Progenitor cell of endocrine pancreas (in vitro differentiated cells): ENCODE measurements at places on chromosomes 12 and 14.

GRCh38 chr12:50901685-50902113 is 50.6 kb upstream of the HIGD1C start:
- DNase-seq = no peak

DNA sequence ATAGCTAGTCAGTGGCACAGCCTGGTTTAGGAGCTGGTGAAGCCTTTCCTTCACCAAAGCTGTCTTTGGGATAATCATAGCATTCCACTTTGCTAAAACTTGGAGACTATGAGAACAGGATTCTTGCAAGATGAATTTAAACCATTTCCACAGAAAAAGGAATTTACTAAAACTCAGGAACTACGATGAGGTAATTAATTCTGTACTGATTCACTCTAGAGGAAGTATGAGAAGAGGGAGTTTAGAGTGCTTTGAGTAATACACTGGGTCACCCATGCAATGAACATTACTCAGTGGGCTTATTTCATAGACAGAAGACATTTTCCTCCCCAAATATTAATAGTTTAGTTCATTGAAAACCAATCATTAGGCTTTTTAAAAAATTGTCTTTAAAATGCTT is 73.0 kb downstream of the RMST start:
- no peak for DNase-seq

GRCh38 chr14:57816568-57817284 is 49.2 kb downstream of the SLC35F4 start:
- no peak for DNase-seq

GRCh38 chr12:80837342-80837978 is 100.3 kb downstream of the LIN7A start:
- DNase-seq = no peak

DNA sequence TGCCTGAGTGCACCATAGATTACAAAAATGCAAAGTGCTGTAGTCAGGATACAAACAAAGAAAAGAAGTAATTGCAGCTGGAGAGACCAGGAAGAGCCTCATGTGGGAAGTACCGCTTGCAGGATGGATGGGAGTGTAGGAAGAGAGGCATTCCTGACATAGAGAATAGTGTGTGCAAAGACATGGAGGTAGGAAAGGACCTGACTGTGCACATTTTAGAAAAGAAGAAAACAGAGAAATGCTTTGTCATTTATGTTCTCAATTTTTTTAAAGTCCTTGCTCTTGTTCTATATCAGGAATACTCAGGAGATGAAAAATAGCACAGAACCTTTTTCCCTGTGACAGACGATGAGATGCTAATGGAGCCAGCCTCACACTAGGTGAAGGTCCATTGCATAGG is 358.7 kb upstream of the TMPO start:
- no peak for DNase-seq

DNA sequence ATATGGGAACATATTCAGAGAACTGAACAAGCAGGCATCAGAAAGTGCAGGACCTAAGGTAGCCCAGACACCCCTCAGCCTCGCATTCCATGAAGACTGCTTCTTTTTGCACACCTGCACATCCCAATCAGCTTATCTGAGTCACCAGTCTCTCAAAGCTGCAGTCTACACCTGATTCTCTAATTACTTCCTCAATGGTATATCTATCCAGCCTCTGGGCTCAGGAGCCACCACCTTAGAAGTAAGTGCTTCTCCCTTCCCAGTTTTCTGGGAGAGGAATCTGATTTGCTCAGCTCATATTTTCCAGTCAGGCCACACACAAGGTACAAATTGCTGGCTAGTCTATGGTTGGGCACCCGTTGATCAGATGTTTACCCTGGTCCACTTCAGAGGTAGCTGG is 21.7 kb downstream of the TC2N start:
- DNase-seq = no peak

GRCh38 chr14:78710963-78711362 is 540.8 kb downstream of the NRXN3 start:
- DNase-seq = no peak

DNA sequence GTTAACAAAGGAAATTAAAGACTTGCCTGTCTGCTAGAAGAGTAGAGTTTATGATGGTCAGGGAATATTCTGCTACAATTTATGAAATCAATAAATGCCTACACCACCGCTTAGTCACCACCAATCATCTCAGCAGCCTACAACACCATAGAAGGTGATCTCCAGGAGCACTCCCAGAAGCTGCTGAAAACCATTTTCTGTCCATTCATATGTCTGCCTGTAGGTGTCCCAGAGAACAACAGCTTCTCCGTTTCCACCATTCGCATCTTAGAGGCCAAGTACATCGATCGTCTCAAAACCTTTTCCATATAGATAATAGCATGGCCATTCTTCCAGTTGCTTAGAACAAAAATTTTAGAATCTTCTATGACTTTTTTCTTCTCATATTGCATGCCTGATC is 303.4 kb downstream of the KCNC2 start:
- DNase-seq = no peak

DNA sequence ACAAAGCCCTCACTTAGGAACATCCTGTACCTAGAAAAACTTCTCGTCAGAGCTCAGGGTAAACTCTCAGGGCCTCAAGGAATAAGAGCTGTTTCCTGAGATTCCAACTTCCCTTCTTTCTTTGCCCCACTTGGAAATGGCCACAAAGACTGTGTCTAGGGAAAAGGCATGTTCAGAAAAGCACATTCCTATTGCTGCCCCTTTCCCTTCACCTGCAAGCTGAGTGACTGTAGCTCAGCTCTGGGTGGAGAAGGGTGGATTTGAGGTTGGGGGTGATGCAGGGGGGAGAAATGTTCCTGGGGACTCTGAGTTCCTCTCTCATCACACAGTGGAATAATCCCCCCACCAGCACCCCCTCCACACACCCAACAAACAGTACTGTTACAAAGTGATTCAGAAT is 6.8 kb downstream of the ENDOU start:
- no peak for DNase-seq

DNA sequence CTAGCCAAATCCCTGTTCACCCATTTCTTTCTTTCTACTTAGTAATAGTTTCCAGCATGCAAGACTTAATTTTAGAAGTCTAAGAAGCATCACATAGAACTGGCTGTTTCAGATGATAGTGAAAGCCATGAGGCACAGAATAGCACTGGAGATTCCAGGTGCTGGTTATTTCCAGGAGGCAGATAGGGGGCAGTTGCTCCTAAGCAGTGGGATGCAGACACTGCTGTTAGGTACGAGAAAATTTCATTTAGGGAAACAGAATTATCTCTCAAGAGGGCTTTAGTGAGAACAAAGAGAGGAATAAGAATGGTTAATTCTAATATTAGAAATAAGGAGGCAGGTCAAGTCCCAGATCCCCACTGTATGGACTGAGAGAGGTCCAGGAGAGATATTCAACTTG is 3.6 kb upstream of the MDGA2 start:
- DNase-seq = no peak

GRCh38 chr12:123655420-123655819 is 15.5 kb upstream of the TCTN2 start:
- no peak for DNase-seq

DNA sequence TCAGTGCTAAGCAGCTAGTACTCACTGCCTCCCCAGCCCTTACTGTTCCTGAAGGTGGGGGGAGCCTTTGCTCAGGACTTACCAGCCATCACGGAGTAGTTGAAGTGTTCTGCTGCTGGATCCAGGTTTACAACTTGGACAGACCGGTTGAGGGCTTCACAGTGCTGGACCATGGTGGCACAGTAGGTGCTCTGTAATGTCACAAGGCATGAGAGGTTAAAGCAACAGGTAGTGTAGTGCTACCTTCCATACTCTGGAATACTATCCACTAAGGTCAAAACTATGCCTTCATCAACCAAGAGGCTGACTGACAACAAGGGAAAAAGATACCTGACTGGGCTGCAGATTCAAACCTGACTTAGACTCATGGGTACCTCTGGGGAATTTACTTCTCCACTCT is 3.0 kb downstream of the GPN3 start:
- no peak for DNase-seq

DNA sequence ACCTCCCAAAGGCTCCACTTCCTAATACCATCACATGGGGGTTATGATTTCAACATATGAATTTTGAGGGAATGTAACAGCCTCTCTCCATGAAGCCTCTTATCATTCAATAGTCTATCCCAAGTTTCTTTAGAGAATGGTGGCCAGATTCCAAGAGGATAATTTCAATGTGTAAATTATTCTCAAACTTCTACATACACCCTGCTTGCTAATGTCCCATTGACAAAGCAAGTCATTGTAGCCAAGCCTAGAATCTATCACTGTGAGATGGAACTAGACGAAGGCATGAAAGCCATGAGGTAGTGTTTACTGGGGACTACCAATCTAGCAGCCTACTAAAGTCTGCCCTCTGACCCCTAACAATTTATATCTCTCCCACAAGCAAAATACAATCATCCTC is 3.8 kb downstream of the INHBC start:
- no peak for DNase-seq

- no peak for DNase-seq
These were observed 28.1 kb upstream of the GPATCH2L start for GRCh38 chr14:76123426-76124225.

DNA sequence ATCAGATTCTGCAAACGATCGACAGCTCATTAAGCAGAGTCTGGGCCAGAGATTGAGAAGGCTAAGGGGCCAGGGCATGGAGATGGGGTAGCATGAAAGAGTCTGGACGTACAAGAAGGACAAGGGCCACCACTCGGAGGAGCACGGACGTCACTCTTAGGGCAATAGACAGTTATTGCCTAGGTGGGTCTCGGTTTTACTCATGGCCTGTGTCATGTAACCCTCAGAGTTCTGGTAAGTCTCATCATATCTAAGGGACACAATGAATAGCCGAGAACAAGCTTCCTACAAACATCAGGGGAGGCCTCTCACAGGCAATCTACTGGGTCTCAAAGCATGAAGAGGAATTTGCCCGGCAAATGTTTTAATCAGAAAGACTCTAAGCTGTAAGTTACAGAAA is 30.4 kb upstream of the ITPK1 start:
- no peak for DNase-seq

DNA sequence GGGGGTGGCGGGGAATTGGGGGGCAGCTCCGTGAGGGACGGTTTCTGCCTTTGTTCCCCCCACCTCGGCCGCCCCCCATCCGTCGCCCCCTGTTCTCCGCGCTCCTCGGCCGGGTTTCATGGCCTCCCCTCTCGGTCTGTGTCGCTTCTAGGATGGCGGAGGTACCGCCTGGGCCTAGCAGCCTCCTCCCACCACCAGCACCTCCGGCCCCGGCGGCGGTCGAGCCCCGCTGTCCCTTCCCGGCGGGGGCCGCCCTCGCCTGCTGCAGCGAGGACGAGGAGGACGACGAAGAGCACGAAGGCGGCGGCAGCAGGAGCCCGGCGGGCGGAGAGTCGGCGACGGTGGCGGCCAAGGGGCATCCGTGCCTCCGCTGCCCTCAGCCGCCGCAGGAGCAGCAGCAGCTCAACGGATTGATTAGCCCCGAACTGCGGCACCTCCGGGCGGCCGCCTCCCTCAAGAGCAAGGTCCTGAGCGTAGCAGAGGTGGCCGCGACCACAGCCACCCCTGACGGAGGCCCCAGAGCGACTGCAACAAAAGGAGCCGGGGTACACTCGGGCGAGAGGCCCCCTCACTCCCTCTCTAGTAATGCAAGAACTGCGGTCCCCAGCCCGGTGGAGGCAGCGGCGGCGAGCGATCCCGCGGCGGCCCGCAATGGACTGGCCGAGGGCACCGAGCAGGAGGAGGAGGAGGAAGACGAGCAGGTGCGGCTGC is 575 bp downstream of the NAA30 start:
- DNase-seq = peak; percentile 39

DNA sequence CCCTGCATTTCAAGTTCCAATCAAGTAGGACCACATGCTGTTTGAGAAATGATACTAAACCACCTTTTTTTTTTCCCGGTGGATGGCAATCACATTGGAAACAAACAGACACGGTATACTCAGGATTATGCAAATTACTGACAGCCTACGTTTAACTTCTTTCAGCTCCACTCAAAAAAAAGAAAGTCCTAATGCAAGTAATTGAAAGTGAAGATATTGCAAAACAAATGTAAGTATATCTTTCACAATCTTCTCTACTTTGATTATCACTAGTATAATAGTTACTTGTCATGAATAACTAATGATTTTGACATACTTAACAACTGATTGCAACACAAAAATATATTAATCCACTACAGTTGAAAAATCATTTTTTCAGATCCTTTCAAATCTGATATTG is 2.6 kb upstream of the OSBPL8 start:
- no peak for DNase-seq

- no peak for DNase-seq
These were observed 3.5 kb downstream of the RIN3 start for GRCh38 chr14:92516966-92517506.

DNA sequence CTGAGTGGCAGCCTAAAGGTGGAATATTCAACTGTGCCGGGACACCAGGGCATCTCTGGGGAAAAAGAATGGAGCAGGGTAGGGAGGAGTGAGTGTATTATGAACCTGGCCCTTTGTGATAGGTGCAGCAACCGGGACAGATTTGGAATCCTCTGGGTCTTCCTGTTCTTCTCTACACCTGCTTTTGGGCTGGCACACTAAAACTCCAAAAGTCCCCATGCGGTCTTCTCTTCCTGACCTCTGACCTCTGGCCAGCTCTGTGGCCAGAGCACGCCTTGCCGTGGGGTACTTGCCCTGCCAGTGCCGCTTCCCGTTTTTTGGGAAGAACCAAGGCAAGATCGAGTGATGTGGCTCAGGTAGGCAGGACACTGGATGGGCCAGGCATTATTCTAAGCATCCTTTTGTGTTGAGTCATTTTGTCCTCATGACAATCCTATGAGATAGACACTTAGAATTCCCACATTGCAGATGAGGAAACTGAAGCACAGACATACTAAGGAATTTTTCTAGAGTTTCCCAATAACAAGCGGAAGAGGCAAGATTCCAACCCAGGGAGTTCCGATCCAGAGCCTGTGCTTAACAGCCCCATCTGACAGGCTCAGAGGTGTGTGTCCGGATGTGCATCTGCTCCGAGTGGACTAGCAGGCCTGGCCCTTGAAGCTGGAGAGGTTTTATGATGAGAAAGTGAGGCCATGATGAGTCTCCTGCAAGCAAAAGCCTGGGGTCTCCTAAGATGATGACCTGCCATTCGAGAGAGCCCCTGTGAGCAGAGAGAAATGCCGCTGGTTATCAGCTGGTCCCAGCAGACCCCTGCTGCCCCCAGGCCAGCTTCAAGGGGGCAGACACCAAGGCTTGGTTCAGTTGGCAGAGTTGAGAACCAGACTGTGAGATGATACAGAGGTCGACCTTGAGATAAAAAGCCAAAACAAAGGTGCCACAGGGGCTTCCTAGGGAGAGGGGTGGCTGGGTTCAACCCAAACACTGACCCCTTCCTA is 67.9 kb upstream of the ESRRB start:
- DNase-seq = no peak

DNA sequence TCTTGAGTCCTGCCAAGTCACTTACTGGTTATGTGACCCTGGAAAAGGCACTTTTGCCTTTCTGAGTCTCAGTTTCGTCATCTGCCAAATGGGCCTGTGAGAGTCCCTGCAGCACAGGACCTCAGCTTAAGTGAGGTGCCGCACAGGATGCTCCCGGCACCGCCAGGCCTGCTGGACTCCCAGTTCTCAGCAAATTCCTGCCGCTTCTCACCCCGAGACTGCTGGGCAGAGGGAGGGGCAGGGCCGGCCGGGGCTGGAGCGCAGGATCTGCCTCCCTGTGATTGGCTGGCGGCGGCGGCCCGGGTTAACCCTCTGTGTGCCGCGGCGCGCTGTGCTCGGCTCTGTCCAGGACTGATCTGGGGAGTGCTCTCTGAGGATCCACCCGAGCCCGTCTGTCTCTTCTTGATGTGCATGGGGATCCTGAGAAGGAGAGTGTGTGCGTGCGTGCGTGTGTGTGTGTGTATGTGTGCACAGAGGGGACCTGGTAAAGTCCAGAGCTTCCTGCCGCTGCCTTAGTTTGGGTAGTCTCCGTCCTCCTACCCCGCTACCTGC is 8.6 kb downstream of the SETD1B start:
- no peak for DNase-seq

GRCh38 chr12:118299791-118300460 is 72.8 kb downstream of the TAOK3 start:
- DNase-seq = no peak
